A549 treated with ZK216348 at 1 μM for 4 hours (cell line): ENCODE measurements at places on chromosomes 16 and 17. TPM values are rescaled to one million over a fixed set of nuclear protein-coding genes. Genes with fewer than 3 reads are reported as not detected.

The FSCN2 gene
- total RNA-seq: 0.27 to 2.0 TPM (median 1.3 TPM) in 5 replicates

The SULT1A2 gene
- total RNA-seq: 0.12 TPM in 1 of 5 replicates, not detected in the others

The SOX15 gene
- total RNA-seq: 0.22 to 0.34 TPM (median 0.30 TPM) in 5 replicates

The RASD1 gene
- total RNA-seq: 0.51 to 1.5 TPM (median 1.2 TPM) in 5 replicates
